NCI-H1048 (cell line): ENCODE measurements at places on chromosomes 11 and 22.
A peak's percentile ranks its signal among the peaks of the same experiment; 100 is the strongest.

GRCh38 chr22:37018086-37018814, 997 bp downstream of the TST start:
- no peak for DNase-seq

DNA sequence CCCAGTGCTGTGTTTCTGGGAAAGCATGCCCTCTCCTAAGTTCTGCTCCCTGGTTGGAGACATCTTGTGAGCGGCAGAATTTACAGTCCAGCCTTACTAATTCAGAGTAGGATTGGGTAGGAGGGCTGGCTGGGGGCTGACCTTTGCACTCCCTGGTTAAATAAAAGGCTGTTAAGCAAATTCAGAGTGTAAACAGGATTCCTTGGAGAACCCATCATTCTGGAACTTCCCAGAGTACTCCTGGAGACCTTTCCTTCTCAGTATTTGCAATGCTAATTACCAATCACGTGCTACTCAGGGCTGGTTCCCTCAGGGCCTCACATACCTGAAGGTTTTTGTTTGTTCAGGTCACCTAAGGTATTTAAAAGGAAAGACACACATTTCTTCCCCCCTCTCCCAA, 340.2 kb downstream of the TBC1D22A start:
- no peak for DNase-seq

- peak; percentile 39 for DNase-seq
These were observed 74.7 kb downstream of the MN1 start for GRCh38 chr22:27726686-27727449.

GRCh38 chr11:6269994-6270393, 10.4 kb downstream of the CCKBR start:
- no peak for DNase-seq

DNA sequence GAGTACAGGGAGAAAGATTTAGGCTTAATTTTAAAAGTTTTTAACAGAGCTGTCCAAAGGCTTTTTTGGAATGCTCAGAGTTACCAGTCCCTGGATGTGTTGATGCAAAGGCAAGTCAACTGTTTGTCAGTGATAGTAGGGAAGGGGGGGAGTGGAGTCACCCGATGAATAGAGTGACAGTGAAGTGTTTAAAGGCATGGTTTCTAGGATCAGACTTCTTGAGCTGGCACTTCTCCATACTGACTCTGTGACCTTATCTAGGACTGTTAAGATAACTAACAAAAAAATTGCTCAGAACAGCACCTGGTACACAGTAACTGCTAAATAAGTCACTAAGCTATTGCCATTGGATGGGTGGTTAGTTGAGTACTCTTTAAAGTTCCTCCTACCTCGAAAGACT, 11.3 kb upstream of the RAG2 start:
- DNase-seq = no peak

DNA sequence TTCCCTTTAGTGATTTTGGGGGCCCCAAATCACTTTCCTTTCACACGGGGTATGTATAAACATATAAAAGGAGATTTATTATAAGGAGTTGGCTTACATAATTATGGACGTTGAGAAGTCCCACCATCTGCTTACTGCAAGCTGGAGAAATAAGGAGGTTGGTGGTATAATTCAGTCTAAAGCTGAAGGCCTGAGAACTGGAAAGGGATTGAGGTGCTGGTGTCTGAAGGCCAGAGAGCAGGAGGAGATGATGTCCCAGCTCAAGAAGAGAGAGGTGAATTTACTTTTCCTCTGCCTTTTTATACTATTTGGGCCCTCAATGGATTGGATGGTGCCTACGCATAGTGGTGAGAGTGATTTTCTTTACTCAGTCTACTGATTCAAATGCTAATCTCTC, 1.3 kb upstream of the ZNF202 start:
- no peak for DNase-seq
